ENCODE measurements at places on chromosomes 2 and 18.

DNA sequence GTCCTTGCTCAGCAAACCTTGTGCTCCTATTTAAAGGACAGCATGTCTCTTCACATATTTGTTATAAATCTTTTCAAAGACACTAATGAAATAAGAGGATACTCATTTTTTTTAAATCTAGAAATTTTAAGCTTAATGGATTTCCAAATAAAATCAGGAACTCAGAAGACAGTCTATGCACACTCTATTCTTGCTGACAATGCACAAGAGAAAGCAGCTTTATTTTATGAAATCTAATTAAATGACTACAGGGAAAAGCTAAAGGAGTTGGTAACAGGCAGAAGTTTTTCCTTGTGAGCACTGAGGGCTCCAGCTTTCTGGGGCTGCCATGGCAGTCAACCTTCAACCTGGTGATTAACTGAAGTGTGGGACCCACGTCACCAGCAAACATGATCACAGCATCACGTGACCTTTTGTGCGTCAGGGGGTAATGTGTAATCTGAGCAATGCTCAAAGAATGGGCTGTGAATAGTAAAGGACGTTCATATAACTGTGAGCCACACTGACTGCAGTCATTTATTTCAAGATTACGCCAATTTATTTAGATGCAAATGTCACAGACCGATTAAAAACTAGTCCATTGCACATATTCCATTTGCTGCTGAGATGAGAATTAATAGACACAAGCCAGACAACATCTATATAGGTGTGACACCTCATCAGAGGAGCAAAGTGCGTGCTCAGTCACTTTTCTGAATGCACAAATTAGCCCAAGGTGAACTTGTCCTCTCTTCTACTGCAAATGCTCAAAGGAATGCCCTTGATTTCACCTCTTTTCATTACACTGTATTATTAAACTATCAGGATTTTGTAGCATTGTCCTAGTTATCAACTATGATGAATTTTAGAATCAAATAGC is 11.6 kb upstream of the DNER start:
- no peak for DNase-seq

DNA sequence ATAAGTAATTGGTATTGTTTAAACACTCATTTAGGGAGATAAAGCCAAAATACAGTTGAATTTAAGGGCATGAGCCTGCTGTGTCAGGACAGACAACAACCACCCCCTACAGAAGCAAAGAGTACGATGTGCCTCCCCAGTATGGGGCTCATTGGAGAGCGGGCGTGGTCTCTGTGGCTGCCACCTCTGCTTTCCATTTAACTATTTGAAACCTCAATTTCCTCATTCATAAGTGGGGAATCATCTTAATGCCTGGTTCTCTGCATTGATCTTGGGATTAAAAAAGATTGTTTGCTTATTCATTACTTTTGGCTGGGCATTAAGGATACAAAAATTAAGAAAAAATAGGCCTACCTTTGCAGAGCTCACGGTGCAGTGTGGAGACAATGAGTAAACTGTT is 21.4 kb downstream of the KCNS3 start:
- DNase-seq, result no peak

GRCh38 chr2:167954495-167954894 is 292.9 kb downstream of the STK39 start:
- DNase-seq, result no peak

DNA sequence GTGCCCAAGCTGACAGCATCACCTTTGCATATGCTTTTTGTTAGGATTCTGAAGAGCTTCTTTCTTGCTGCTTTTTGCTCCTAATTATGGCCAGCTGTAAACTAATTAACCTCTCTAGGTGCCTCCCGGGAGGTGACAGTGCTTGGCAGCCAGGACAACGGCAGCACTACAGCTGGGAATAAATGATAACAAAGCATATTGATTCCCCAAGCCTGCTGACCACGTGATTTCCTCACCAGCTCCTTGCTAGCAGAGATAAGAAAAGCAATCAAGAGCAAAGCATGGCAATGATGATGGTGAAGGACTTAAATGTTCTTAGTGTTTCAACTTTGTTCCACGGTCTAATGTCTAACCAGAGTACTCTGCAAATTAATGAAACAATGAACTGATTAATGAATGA is 1074.4 kb upstream of the GYPC start:
- no peak for DNase-seq

Measured in lung microvascular endothelial cell (primary cell).